ENCODE measurements at places on chromosomes 11 and 22.

DNA sequence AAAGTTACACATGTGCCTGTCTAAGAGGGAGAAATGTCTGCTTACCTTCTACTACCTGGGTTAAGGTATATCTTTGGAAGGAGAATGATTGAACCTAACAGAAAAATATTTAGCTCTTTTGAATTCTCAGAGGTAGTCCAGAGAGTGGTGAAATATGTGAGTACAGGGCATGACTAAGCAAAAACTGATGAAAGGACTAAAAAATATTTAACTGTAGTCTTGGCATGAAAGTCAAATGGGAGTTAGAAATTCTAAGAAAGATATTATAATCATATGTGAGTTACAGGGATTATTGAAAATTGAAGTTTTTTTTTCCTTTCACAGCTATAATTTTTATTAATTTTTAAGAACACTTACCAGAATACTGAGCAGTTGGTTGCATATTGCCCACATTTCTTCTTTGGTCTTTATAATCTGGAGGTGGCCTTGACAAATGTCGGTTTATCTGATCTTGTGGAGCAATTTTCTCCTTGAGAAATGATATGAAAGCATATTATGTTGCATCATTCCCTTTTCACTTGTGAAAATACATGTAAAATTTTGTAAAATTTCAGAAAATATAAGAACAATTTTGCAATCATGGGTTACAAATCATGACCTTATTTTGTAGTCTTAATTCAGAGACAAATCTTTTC lies 61.4 kb upstream of the MTMR2 start:
- peak; percentile 18 for DNase-seq

DNA sequence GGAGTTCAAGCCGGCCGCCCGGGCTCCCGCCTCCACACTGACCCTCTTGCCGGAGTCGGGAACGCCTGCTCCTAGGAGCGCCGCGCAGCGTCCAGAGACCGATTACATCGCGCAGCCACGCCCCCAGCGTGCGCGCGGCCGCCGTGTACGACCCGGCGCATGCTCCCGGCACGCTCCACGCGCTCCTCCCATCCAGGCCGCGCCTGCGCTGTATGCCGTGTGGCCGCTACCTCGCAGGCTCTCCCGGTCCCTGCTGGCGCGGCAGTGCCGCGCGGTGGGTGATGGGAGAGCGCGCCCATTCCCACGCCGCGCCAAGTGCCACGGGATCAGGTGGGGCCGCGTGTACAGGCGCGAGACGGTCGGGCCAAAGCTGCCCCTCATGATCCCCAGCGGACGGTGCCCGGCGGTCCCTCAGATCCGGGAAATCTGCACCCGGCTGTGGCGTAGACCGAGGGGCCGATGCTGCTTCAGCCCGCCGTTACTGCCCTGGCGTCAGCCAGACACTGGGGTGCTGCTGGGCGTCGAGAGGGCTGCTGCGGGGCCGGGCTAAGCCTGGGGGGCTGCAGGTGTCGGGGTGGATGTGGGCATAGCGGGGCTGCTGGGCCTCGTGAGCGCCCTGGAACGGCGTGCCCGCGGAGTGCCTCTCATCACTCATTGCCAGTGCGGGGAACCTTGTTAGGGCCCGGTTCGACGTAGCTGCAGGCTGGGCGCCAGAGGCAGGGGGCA lies at the start of the genes GNB1L and RTL10:
TSS of gene GNB1L (minus strand) at position 97 of the 726 bp plus-strand sequence. CDS start 33,519 bp downstream, outside the sequence.
TSS of gene RTL10 (minus strand) at position 97 of the 726 bp plus-strand sequence. CDS start 2,613 bp downstream, outside the sequence.
- peak; percentile 90 for DNase-seq

DNA sequence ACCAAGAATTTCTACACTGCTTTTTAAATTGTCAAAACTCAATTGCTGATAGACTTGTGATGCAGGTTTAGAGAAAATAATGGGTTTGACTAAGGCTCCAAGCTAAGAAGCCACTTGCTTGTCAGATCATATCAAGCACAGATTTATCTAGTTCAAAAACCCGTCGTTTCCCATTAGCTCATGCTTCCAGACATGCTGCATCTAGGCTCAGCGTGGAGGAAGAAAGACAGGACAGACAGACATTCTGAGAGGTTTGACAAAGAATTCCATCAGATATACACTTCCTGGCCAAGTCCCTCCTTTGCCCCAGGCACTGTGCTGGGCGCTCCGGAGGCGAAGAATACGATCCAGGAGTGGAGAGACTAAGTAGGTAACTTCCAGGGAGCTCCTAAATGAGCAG lies 76.8 kb downstream of the KCNC1 start:
- DNase-seq, result no peak

DNA sequence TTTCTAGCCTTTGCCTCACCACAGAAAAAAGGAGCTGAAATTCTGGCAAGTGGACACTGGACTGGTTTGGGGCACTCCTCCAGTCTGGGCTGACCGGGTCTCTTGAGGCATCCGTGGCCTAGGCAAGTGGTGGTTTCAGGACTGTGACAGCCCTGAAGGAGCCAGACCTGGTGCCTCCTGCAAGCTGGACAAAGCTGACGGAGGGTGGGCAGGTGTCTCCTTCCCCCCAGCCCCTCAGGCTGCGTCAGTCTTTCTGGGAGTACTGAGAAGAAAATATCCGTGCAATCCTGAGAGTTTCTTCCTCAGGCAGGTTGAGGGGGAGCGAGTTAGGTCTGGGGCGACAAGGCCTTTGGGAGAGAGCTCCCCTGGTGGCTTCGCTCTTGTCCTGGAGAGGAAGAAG lies 4.3 kb upstream of the UCP3 start:
- no peak for DNase-seq

GRCh38 chr11:69721745-69722144 lies 17.9 kb upstream of the FGF19 start:
- DNase-seq, result no peak

DNA sequence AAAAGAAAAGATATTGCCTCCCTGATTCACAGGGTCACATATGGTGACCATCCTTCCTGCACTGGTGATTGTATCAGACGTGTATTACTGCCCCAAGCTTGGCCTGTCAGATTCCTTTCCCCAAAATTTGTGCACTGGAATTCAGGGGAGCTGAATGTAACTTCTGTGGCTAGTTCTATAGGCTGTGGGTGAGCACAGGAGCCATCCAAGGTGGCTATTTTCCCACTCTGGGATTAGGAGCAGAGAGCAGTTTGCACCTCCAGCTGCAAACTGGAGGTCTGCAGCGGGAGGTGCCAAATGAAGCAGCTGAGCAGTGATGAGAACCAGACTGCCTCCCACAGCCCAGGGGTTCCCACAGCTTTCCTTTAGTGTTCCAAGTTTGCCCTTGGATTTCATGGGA lies 124.2 kb upstream of the PITPNB start:
- DNase-seq, result no peak

DNA sequence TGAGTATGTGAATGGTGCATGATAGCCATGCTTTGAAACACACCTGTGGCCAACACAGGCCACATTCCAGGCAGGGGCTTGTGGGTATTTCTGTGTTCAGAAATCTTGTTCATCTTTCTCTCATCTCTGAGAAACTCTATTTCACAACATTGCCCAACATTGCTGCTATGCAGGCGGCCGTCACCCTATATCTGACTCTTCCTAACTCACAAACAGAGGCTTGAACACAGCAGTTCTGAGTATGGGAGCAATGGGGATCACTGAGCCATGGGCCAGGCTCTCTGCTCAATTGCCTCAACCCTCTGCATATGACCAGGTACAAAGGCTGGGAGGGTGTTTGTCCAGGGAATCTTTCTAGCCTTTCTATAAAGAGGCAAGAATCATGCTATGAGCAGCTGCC lies 259.9 kb downstream of the BUD13 start:
- no peak for DNase-seq

DNA sequence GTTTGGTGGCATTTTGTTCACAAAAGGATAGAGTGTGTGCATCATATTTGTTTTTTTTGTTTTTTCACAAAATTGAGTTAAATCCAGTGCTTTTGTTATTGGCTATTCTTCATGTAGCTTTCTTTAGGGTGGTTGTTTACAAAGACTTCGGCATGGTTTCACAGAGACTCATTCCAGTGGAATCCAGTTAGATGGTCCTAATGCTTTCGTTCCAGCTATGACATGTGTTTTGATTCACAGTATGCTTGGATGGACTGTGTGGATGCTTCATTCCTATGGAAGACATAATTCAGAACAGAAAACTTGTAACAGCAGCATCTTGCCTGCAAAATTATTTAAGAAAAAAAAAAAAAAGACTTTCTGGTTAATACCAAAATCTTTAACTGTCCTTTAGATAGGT lies 97.9 kb downstream of the PDHX start:
- peak; percentile 93 for DNase-seq

GRCh38 chr22:20829491-20830134 lies 29.0 kb downstream of the PI4KA start:
- DNase-seq, result no peak

DNA sequence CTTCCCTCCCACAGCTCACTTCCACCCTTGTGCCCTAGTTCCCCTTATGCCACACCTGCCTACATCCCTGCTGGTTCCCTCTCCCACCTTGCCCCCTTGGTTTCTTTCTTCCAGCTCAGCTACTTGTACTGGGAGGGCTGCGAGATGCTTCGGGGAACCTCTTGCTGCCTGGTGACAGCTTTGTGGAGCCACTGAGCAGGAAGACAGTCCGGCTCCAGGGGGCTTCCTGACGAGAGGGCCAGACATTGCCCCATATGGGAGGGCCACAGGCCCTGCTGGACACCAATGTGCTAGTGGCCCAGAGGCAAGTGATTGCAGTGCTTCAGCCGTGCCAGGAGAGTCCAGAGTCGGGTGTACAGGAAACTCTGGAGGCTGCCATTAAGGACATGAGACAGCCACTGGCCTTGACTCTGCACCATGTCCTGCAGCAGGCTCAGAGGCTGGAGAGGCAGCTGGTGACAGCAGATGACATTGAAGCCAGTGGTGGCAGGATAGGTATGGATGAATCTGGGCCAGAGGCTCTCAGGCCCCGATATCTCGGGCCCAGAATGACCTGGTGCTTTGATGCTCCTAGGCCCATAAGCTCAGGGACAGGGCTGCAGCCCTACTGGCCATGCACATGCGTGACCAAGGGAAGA lies 54.3 kb downstream of the BTG4 start:
- no peak for DNase-seq

GRCh38 chr11:47127213-47127612 lies 49.5 kb downstream of the ARFGAP2 start:
- no peak for DNase-seq

DNA sequence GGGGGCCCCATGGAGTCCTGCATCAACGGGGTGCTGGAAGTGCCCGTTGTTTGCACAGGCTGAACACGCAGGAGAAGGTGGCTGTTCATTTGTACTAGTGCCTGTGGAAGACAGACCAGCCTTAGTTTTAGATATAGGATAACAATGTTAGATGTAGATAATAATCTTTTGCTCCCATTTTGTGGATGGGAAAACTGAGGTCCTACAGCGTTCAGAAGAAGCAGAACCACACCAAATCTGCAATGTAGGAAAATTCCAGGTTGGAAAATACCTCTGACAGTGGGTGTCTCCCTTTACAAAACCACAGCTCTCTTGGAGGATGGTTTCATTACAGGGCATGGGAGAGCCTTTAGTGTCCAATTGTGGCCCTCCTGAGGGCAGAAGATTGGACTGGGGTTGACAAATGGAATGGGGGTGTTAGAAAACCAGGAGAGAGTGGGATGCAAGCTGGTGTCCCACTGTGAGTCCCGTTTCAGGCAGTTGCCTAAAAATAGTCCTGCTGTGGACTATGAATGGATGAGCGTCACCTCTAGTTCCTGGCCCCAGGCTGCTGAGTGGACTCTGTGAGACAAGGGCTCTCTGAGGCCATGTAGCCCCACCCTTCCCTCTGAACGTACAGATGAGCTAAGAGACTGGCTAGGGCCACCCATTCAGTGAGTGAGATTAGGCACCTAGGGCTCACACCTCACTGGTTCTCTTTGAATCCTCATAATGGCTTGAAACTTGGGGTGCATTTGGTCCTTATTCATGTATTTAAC lies 508.8 kb downstream of the MN1 start:
- DNase-seq, result no peak

DNA sequence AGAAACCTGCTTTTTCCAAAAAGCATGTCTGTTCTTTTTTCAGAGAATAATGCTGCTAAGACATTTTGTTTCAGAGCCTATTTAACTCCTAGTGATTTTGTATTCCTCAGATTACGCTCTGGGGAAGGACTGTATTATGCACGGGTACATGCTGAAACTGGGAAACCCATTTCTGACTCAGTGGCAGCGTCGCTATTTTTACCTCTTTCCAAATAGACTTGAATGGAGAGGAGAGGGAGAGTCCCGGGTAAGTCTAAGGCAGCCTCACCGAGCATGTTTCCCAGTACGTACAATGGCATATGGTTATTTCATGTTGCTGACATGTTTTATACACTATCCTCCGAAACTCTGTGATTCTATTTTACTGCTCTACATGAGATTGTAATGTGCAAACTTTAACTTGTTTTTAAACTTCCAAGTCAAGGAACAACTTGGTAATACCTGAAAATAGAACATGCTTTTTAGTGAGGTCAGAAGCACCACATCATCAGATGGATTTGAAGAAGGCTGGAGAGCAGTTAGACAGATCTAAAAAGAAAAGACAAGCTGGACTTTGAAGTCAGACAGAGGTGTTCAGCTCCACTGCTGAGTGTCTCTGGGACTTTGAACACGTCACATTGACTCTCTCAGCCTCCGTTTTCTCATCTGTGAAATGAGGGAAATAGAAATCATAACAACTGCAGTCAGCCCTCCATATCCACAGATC lies 23.7 kb upstream of the MYO18B start:
- DNase-seq, result no peak

GRCh38 chr22:42069801-42070516 lies 653 bp downstream of the NAGA start:
- DNase-seq, result no peak

GRCh38 chr11:21072558-21072957 lies 403.2 kb downstream of the NELL1 start:
- no peak for DNase-seq

DNA sequence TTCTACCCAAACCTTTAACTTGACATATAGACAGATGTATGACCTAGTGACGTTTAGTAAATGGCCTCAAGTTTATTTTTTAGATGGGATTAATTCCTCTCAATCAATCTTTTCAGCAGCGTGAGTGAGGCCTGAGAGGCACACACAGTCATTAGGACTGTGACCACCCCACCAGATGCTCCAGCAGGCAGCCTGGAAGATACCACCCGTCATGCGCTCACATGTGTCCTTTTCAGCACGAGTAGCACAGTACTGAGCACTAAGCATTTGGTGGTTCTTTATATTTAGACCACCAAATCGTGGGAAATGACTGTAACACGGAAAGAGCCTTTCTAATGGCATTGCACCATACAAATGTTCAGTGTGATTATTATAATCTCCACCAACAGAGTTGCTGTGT lies 354.6 kb upstream of the DDI1 start:
- DNase-seq, result no peak

- DNase-seq, result no peak
These were observed 18.9 kb downstream of the SHANK3 start for GRCh38 chr22:50691521-50691920.

DNA sequence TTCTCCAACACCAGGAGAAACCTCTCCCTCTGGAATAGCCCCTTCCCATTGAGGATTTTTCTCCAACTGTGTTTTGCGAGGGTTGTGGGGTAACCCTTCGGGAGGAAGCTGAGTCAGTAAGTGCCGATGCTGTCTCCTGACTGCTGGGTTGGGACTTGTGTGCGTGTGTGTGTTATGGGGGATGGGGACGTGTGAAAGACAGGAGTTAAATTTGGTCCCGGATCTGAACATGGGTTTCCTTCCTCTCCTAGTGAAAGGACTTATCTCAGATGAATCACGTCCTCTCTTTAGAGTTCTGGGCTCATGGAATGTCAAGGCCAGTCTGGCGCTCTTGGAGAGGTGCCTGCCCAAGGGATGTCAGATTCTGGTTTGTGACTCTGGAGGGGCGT lies 33.3 kb downstream of the KIAA1671 start:
- peak; percentile 94 for DNase-seq

All from astrocyte (in vitro differentiated cells and primary cell).